Pons (tissue), 1 donor: ENCODE measurements at places on chromosomes 2 and 18.

DNA sequence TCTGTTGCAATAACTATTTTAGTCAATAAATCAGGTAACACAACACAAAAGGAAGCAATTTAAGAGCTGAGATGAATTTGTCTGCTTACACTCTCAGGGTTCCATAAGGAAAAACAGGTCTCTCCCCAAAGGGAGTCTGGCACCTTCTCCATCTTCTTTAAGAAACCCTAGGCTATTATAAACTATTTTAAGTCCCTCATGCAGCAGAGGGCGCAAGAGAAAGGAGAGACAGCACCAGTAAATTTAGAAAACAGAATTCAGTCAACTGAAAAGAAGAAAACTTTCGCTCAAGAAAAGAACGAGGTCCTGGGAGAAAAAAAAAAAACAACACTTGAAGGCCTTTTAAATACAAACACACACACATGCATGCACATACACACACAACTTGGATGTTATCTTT lies 19.1 kb downstream of the SULT1C4 start:
- no peak for DNase-seq

- no peak for DNase-seq
Measured at GRCh38 chr2:170943041-170943440, 14.0 kb downstream of the GORASP2 start.

GRCh38 chr2:1045109-1045508 lies 94.5 kb downstream of the SNTG2 start:
- DNase-seq: no peak

DNA sequence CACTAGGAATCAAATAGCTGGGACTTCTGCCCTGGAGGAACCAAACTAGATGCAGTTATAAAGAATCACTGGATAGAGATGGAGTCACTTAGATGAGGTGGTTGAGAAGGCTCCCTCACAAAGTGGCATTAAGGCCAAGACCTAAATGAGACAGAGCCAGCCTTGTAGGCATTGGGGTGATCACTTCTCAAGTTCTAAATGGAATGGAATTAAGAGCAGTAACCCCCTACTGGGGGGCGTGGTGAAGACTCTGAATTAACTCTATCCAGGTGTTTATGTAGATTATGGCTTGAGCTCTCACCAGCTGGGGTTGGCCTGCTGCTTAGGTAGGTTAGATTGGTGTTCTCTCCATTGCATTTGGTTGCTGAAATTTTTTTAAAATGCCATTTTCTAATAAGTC lies 71.3 kb downstream of the TTC27 start:
- no peak for DNase-seq

GRCh38 chr2:200025717-200026116 lies 70.3 kb downstream of the MAIP1 start:
- no peak for DNase-seq

DNA sequence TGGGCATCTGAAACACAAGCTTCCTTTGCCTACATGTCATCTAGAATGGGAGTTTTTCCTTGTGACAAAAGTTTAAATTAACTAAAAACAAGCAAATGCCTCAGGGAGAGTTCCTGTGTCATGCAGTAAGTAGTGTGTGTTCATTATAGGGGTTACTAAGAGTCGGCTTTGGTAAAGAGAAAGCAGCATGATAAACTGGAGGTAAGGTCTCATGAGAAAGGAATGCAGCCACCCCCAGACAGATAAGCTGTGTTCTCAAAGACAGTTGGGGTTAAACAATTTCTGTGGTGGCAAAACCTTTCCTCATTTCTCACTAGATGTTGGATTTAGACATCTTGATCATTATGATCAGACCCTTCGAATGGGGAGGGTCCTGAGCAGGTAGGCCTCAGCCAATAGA lies 129.7 kb downstream of the MAP4K4 start:
- no peak for DNase-seq

- no peak for DNase-seq
Measured at GRCh38 chr18:31577195-31577594, 14.5 kb upstream of the TTR start.

DNA sequence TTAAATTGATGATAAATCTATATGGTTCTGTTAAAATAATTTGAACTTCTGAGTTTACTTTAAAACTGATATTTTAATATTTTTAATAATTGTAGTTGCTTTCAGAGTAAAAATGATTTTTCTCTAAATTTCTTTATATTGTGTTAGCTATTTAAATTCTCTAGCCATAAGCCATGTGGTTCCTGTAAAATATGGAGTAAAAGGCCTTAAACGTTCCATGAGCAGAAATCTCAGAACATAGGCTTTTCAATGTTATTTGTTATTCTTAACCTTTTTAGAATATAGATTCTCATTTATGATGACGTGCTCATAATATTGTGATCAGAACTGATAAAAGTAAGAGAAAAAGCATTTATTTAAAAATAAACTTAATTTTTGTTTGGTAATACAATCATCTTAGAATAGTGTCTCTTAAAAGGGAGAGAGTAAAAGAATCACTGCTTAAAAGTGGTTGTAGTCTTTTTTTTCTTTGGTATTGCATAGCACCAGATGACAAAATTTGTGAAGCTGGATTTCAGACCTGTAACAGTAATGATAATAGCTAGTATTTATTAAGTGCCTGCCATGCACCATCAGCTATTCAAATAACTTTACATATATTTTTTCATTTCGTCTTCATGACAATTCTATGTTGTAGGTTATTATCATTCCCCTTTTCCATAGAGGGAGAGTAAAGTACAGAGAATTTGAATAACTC lies 2.7 kb downstream of the BMPR2 start:
- DNase-seq: peak; percentile 26

GRCh38 chr2:104849618-104850141 lies 4.2 kb upstream of the POU3F3 start:
- peak; percentile 94 for DNase-seq

- DNase-seq: no peak
Measured at GRCh38 chr18:48152549-48152948, 222.1 kb upstream of the SMAD2 start.

- no peak for DNase-seq
Measured at GRCh38 chr2:212766921-212767320, 228.3 kb upstream of the ERBB4 start.

- DNase-seq: no peak
Measured at GRCh38 chr2:120316071-120316470, 29.9 kb upstream of the INHBB start.

GRCh38 chr2:207332480-207333212 lies 166.9 kb upstream of the KLF7 start:
- no peak for DNase-seq

DNA sequence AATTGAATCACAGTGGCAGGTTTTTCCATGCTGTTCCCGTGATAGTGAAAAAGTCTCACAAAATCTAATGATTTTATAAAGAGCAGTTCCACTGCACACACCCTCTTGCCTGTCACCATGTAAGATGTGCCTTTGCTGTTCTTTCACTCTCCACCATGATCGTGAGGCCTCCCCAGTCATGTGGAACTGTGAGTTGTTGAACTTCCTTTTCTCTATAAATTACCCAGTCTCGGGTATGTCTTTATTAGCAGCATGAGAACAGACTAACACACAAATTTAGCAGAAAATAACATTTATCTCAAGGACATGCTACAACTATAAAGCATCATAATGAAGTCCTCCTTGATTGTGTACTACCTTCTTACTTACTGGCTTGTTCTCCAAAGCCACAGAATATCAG lies 1526.0 kb downstream of the LRP1B start:
- DNase-seq: no peak

GRCh38 chr2:182933629-182934028 lies 67.2 kb upstream of the FRZB start:
- no peak for DNase-seq

DNA sequence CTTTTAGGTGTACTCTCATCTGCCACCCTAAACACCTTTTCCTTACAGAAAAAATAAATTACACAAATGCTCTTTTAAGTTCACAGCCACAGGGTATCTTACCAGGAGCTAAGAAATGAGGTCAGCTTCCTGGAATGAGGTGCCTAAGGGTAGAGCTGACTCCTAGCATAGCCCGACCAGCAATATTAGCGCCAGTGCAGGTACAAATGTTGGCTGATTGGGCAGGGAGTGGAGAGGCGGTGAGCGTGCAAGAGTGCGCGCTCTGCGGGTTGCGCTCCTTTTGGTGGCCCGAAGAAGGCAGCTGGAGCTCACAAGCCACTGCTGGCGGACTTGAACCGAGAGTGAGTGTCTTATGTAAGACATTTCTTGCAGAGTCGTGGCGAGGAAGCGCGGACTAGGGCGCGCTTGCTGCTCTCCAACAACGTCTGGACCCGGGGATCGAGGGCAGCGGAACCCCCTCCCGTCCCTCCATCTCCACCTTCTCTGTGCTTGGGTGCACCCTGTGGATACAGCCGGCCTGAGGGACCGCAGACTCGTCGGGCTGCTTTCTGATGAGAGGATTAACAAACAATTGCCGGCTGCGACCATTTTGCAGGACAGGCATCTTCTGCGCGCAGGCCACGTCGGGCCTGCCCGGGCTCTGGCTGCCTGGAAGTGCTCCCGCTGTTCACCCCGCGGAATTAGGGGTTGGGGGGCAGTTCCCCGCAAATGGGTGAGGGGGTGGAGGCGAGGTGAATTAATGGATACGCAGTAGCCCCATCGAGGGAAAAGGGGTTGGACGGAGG lies 17.3 kb downstream of the BOLA3 start:
- DNase-seq: no peak

DNA sequence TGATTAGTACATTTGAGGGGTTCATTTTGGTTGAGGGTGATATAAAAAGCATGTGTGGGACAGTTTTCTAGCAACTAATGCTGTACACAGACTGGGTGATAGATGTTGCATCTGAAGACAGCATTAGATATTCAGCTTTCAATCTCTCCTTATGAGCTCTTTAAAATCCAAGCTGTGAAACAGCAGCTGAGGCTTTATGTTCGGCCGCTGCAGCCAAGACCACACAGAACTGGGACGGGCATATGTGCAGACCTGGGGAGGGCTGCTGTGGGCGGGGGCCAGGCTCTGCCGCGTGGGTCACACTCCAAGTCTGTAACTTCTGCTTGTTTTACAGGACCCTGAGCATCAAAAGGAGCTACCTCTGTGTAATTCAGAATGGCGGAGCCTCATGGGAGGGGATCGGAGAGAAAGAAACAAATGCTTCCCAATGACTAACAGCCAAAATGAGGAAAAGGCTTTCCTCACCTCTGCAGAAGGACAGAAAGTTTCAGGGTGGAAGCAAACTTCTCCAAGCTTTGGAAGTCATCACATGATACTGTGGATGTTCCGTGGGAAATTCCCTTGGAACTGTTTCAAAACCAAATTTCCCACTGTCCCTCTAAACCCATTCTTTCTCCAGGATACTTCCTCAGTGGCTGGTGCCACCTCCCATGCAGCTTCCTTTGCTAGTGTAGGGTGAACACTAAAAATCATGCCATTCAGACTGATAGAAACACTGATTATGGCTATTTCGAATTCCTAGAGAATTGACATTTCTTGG lies 711.9 kb upstream of the ID2 start:
- no peak for DNase-seq

DNA sequence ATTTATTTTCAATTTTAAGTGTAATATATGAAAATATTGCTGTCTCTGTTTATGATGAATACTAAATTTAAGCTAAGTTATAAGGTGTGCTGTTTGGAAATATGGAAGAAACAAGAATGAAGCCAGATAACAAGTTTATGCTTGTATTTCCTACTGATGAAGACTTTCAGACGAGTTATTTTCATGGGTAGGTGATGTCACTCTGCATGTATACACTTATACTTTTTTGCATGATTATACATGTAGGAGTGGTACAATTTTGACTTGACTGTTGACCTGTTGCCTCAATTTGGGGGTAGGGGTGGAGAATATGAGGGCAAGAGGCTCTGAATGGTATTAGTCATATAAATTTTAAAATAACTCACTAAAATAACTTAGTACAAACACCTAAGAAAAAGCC lies 133.7 kb downstream of the HAUS1 start:
- DNase-seq: no peak

GRCh38 chr2:54758951-54759350 lies 35.5 kb downstream of the EML6 start:
- DNase-seq: no peak

DNA sequence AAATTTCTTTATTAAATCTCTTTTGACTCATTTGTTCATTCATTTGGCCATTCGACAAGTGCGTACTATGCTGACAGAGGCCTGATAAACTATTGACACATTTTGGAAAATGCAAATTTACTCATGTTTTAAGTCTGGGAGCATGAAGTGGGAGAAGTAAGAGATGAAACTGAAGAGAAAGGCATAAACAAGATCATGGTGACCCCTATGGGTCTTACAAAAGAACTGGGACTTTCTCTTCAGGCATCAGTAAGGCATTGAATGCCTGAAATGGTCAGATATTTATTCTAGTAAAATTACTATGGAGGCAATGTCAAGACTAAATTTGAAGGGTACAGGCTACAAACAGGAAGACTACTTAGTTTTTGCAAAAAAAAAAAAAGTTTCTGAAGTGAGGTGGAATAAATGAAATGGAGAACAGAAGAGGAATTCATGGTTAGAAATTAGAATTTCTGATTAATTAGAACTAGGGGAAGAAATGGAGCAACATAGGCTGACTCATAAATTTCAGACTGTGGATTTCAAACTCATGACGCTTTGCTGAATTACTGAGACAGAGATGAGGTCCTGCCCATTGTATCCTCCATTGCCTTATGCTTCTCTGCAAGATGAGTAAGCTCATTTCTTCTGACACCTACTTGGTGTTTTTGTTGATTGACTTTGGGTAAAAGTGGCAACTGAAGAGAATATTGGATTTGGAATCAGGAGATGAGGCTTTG lies 32.7 kb downstream of the VSNL1 start:
- no peak for DNase-seq

DNA sequence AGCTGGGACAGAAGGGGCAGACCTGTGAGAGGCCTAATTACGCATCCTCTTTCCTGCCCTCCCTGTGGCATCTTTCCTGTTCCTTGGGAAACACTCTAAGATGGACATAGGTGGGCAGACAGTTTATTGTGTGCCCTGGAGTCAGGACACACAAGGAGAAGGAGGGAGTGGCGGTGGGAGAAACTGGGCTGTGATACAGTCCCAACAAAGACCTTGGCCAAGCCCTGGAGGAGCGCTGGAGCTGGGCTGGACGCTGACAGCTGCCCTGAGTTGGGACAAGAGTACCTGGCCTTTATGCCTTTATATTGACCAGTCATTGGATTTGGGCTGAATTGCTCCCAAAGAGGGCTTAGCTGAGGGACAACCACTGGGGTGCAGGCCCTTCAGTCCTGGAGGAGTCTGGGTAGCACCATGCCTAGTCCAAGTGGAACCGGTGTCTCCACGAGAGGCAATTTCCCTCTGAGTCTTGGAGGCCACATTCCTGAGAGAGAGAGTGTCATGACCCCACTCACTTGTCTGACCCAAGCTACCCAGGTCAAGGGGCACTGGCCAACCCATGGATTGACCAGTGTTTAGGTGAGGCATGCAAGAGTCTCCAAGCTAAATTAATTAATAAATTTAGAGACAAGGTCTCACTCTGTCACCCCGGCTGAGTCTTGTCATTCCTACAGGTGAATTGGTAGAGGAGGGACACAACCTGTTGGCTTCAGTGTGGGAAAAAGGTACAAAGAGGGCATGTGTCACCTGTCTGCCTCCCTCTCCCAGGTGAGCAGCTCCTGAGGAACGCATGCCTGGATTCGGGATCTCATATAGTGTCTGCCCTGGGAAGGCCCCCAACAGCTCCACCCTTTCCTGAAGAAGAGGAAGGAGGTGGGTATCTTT lies 107.1 kb upstream of the ST3GAL5 start:
- no peak for DNase-seq

- no peak for DNase-seq
Measured at GRCh38 chr2:144490857-144491256, 29.1 kb downstream of the ZEB2 start.

GRCh38 chr2:201320257-201320656 lies 36.9 kb downstream of the FLACC1 start:
- DNase-seq: no peak
